ENCODE measurements at places on chromosomes 13 and 19.

- peak; percentile 65 for DNase-seq
These were observed 536 bp downstream of the FAM32A start for GRCh38 chr19:16185768-16186123.

DNA sequence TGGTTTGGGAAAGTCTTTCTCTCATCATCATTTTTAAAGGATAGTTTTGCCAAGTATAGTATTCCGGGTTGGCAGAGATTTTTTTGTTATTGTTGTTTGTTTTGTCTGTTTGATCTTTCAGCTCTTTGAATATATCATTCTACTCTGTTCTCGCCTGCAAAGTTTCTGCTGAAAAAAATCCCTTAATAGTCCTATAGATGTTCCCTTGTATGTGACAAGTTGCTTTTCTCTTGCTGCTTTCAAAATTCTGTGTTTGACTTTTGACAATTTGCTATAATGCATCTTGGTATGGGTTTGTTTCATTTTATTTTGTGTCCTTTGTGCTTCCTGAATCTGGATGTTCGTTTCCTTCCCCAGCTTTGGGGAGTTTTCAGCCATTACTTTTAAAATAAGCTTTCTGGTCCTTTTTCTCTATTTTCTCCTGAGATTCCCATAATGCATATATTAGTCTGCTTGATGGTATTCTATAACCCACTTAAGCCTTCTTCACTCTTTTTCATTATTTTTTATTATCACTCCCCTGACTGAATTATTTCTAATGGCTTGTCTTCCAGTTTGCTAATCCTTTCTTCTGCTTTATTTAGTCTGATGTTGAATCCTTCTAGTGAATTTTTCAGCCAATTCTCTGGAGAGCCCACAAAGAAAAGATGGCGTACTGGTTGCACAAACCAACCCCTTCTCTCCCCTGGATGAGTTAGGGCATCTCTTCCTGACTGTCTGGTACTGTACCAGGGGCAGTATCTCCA is 14.6 kb downstream of the ZNF569 start:
- DNase-seq: no peak

DNA sequence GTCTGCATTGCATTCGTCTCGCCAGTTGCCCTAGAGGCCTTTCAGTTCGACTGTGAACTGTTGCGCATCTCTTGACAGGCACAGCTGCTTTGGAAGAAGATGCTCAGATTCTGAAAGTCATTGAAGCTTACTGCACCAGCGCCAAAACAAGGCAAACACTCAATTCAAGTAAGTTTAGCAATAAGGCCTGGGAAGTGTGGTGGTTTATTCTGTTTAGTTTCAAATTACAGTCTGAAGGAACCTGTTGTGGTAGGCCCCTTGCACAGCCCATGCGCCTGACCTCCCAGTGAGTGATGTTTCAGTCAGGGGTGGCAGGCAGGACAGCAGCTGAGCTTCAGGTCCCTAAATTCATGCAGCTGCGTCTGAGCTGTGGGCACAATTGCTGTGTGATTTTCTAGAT is 32.2 kb upstream of the TEX29 start:
- DNase-seq: no peak

GRCh38 chr19:46218160-46218559 is 11.4 kb upstream of the IGFL1 start:
- no peak for DNase-seq

DNA sequence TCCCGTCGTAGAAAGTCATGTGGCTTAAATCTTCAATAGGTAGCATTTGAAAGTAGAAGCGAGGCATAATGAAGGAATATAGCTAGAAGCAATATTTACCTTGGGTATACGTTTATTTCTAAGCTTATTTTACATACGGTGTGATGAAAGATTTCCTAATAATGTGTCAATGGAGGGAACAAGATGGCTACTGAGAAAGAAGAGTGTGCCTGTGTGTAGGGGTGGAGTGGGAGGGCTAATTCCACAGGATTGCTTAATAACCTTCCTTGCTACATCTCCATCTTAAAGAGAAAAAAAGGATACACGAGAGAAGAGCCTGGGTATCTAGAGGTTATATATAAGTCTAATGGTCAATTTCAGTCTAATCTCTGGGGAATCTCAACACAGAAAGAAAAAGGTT is 2.0 kb downstream of the SPART start:
- DNase-seq: no peak

DNA sequence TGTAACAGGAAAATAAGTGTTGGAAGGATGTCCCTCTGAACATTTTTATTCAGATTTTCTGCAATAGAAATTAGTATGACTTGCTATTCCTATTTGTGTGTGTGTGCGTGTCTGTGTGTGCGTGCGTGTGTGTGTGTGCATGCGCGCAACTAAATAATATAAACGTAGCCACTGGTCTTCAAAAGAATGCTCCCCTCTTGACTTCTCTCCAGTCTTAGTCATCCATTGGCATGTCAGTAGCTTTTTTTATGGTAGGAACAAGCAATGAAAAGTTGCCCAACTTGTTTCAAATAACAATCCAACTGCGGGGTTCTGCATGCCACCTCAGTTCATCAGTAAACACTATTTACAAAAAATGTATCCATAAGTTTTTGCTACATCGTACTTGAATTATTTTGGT is 249.6 kb downstream of the GPC6 start:
- DNase-seq: no peak

DNA sequence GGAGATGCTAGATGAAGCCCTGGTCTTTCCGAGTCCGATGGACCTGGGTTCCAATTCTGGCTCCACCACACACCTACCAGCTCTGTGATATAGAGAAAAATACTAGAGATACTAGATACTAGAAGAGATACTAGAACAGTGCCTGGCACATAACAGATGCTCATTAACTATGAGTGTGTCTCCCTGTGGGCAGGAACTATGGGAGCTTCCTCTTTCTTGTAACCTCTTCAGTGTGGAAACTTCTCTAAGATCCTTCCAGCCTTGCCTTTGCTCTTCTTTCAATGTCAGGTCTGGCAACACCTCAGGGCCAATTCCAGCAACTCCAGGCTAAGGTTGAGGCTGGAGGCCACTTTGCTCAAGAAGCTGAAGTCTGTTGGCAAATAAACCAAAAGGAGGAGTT is 143.9 kb downstream of the KATNAL1 start:
- DNase-seq: no peak

GRCh38 chr13:44259045-44260027 is 114.3 kb upstream of the SERP2 start:
- DNase-seq: no peak

DNA sequence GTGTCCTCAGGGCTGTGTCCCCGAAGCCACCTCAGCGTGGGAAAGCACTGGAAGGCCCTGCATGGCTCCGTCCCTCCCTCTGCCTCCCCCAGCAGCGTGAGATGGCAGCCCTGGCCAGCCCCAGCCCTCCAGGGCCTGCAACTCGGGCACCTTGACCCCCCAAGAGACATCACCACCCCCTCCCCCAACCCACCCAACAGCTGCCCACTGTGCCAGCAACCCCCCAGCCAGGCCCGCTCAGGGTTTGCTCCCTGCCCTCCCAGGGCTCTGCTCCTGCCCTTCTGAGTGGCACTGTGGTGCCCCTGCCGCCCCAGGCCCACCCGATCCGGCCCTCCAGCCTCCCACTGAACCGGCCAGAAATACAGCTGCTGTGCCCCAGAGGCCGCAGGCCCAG is 1.5 kb upstream of the ASPDH start:
- no peak for DNase-seq

DNA sequence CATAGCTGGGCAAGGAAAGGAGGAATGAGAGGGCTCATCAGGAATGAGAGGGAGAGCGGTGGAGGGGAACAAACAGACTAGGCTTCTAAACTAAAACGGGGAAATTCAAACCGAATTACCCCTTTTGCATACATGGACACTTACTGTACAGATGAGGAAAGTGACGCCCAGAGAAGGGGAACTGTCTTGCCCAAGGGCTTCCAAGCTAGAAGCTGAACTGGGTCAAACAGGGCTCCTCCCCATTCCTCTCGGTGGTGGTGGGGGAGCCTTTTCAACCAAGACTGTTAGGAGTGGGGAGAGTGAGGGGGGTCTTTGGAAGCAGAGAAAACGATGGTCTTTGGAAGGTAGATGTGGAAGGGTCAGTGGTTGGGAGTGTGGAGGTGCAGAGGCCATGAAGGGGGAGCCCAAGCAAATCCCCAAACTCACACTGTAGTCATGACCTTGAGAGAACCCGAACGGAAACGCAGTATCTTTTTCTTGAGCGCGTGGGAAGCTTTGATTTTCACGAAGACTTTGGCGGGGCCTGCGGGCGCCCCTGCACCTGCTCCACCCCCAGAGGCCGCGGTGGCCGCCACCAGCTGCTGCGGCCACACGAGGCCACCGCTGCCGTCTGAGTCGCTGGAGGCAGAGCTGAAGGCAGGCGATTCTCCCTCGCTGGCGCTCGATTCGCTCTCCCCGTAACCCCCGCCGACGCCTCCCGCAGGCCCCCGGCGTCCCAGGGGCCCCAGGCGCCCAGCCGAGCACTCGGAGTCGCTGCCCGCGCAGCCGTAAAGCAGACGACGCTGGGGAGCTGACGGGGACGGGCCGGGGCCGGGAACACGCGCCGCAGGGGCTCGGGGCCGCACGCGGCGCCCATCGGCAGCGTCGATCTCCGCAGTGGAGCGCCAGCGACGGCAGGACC is 12.3 kb upstream of the GNG8 start:
- DNase-seq: no peak

DNA sequence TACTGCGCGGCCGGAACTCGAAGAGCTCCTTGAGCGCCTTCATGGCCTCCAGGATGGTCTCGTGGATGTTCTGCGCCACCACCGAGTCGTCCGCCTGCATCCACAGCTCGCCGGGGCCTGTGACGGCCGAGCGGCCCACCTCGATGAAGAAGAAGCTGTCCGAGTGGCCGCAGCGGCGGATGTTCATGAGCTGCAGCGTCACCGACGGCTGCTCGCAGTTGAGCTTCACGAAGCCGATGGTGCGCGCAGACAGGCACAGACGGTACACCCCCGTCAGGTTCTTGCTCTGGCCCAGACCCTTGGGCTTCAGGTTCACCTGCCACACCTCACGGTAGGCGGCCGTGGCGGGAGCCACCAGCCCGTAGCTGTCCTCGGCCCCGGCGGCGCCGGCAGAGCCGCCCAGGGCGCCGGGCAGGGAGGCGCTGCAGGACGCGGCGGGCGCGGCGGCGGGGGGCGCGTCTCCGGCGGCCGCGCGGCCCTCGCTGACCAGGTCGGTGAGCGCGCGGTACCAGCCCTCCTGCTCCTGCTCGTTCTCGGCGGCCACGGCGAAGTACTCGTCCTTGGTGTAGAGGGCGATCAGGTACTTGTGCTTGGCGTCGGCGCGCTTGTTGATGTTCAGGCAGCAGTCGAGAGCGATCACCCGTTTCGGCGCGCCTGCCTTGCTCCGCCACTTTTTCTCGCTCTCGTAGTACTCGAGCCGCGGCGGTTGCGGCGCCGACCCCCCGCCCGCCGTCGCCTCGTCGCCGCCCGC is 1.1 kb downstream of the IRS2 start:
- DNase-seq: peak; percentile 63

DNA sequence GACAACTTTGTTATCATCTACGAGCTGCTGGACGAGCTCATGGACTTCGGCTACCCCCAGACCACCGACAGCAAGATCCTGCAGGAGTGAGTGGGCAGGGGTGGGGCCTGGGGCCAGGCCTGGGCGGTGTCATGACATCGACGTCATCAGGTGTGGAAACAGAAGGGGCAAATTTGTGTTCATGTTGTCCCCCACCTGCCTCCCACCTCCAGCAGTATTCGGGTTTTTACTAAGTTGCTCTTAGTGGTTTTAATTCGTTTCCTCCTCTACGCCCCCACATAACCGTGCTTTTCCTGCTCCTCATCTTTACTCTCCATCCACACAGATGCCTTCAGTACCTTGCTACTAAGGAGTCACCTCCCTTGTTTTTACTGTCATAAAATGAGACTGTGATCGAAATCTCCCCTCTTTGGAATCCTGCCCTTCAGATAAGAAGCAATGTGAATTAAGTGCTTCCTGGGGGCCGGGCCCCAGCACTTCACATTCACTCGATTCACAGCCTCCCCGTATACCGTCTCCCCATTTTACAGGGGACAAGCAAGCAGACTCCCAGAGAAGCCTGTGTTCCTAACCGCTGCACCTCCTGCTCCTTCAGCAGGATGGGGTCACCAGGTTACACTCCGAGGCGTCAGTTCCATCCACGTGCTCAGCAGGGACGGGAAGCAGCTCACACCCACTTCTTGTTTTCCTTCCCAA is 10.5 kb downstream of the AP1M1 start:
- peak; percentile 19 for DNase-seq

DNA sequence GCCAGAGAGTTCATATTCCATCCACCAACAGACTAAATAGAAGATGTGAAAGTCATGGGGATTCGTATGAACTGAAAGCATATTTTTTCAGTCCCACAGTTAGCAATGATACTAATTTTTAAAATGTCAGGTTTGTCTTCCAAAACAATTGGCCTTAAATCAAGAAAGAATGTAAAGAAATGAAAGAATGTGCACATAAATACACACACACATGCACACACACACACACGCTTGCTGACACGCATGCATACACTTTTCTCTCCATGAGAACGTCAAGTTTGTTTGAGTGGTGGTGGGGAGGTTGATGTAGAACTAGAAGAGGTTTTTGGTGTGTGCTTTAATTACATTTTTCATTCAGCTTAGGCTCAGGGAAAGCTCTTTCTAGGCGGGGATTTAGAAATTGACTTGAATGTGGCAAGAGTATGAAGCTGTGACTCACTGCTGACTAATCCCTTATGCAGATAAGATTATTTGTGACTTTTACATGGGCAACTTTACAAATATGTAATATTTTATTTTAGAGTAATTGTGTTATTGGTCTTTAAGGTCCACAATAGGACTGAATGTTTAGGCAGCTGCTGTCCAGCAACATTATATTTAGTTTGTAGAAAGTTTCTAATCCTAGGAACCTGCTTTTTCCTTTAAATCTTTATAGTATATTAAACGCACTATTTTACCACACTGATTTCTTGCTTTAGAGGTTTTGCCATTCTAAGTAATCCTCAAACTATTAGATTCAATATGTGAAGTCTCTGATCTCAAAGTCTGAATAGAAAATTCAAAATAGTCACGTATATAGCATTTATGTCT is 18.8 kb downstream of the FLT1 start:
- DNase-seq: no peak

- DNase-seq: no peak
These were observed 418.4 kb downstream of the EFNB2 start for GRCh38 chr13:106117035-106117434.

- no peak for DNase-seq
These were observed 16.9 kb downstream of the MAST3 start for GRCh38 chr19:18114483-18114882.

DNA sequence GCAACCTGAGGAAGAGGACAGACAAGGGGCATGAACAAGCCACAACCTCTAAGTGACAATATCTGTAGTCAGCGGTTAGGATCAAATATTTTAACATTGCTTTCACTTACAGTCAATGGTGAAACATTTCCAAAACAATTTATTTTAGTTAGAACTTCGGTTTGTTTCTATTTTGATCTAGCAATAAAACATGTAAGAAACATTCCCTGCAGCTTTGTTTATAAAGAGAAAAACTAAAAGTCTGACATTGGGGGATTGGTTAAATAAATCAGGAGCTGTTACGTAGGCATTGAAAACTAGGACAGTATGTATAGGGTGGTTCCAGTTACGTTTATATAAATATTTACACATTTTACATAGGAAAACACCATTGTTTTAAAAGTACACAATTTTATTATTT is 3.4 kb downstream of the URI1 start:
- DNase-seq: no peak
